ENCODE measurements at places on chromosomes 16 and 17.
A peak's percentile ranks its signal among the peaks of the same experiment; 100 is the strongest.

DNA sequence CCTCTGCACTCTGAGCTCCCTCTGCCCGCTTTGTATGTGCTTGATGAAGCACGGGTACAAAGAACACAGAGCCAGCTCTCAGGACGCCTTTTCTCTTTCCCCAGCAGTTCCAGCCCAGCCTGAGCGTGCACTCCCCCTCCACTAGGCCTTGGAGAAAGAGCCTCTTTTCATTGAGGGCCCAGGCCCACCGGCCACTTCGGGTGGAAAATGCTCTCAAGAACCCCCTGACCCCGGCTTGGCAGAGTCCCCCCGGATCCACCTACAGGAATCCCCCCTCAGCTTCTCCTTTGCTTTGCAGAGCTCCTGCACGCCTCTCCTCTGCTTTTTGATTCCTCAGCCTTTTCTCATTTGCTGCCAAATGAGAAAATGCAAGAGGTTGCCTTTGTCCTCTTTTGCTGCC lies 30.2 kb downstream of the MRC2 start:
- DNase-seq = no peak

GRCh38 chr17:31211352-31212012 lies 85.6 kb downstream of the OMG start:
- no peak for DNase-seq

DNA sequence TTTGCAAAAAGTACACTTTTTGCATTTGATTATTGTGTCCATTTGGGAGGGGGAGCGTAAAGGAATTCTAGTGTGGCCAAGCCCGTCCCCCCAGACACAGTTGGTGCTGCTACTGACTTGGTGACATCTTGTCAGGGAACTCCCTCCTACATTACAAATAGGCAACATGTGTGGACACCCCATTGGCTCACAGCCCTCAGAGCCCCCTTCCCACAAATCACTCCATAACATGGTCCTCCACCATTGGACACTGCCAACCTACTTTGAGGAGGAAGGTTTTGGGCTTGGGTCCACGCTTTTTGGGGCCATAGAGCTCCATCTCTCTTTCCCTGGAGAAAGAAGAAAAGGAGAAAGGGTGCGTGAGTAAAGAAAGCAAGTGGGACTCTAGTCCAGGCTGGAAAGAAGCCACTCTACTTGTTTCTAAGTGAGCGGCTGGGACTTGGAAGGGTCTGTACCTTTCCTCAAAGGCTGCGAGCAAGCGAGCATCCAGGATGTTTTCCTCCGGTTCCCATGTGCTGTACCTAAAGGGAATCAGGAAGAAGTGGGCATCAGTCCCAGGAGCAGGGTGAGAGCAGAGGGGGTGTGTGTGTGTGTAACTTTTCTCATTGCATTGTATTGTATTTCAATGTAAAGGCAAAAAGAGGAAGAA lies 958 bp downstream of the CBX8 start:
- no peak for DNase-seq

- DNase-seq = peak; percentile 40
Observed at GRCh38 chr16:74281300-74281699, 15.3 kb upstream of the PSMD7 start.

DNA sequence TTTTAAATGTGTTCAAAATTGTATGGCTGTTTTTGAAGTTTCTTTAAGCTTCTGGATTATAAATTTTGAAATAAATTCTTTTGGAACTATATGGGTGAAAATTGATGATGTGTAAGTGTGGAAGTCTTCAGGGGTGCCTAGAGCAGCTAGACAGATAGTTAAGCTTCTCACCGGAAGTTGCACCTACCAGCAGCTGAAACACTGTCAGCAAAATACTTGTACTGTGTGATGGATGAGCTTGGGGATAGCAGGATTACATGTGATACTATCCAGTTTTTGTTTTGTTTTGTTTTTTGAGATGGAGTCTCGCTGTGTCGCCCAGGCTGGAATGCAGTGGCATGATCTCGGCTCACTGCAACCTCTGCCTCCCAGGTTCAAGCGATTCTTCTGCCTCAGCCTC lies 19.7 kb downstream of the RBL2 start:
- no peak for DNase-seq

GRCh38 chr17:1730326-1731193 lies 6.1 kb downstream of the WDR81 start:
- peak; percentile 77 for DNase-seq

DNA sequence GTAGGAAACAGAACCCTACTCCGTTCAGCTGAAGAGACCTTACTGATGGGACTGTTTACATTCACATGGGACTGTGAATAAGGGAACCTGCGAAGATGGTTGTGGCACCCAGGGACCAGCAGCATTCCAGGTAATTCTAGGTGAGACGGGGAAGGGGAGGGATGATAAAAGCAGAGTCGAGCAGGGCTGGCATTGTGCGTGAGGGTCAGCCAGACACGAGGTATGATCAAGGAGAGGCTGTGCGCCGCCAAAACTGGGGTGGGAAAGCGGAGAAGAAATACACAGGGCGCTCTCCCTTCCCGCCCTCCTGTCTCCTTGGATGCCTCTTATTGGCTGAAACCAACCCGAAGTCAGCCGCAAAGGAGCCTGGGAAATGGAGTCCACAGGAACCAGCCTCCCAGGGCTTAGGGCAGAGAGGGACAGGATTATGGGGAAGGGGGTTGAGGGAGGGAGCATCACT lies 38.4 kb upstream of the CSNK2A2 start:
- DNase-seq = peak; percentile 63

DNA sequence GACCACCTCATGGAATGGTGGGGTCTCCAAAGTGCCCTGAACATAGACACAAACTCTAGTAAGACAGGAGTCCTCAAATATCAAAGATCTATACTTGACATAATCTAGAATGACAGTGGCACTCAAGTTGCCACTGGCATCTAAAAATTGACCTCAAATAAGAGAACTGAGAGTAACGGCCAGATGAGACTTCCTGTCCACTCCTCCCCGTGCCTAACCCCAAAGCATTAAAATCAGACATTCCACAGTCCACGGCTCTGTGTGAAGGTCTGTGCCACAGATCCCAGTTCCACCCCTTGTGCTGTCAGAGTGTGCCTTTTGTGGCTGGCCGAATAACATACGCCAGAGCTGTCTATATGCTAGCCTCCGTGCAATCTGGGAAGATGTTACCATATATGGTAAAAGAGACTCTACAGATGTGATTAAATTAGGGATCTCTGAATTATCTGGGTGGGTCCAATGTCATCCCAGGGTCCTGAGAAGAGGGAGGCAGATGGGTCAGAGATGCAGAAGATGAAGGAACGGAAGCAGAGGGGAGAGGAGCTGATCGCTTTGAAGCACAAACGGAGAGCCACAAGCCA lies 21.0 kb upstream of the EVPL start:
- DNase-seq = no peak

- no peak for DNase-seq
Observed at GRCh38 chr16:86063760-86064405, 164.9 kb downstream of the IRF8 start.

DNA sequence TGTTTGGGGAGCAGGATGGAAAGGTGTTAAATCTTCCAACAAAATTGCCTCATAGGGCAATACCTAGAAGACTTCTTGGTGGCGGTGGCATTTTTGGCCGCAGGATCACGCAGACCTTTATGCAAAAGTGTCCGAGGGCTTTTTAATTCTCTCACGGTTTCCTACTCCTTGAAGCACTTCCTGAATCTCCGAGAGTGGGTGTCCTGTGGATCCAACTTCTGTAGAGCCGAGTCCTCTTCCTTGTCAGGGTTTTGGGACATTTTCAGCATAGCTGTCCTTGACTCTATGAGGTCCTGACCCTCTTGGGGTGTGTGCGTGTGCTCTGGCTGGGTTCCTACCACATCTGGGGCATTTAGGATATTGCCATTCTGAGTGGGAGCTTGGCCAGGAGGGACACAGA lies 31.7 kb downstream of the IL21R start:
- no peak for DNase-seq

- peak; percentile 50 for DNase-seq
Observed at GRCh38 chr16:24689128-24689527, 40.3 kb upstream of the TNRC6A start.

GRCh38 chr17:57285701-57286100 lies 29.4 kb downstream of the MSI2 start:
- DNase-seq = no peak

- no peak for DNase-seq
Observed at GRCh38 chr17:27486741-27487140, 30.5 kb downstream of the KSR1 start.

DNA sequence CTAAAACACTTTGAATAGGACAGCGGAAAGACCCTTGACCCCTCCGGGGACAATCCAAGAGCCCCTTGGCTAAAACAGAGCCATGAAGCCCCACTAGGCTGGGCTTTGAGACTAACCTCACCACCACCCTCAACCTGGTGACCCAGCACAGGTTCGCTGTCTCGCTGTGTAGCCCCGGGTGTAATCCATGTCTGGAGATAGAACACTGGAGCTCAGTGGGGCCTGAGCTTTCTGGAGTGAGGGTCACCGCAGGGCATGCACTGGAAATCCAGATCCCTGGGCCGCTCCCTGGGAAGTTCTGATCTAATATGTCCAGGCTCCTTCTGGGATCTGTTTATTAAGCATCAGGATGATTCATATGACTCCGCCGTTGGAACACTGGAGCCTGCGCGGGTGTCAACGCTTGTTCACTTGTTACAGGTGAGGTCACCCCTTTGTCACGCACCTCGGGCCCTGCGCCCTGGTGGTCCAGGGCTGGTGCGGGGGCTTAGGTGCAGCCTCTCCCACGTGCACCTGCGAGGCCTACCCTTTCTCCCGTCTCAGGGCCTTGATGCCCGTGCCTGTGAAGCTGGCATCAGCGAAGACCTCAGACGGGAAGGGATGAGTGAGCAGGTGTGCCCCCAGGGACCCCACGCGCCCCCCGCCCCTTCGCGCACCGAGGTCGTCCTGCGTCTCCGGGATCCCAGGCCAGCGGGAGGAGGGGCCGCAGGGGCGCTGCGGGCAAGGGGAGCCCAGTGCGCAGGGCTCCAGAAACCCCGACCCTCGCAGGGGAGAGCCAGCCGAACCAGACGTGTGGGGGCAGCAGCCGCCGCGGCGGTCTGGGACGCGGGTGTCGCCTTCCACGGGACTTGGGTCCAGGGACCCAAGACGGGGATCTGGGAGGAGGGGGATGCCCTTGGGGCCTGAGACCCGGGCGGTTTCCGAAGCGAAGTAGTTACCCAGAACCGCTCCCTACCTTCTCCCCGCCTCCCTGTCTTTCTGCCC lies 224.1 kb upstream of the FOXF1 start:
- DNase-seq = peak; percentile 7

GRCh38 chr16:86970279-86970678 lies 346.9 kb downstream of the C16orf95 start:
- no peak for DNase-seq

DNA sequence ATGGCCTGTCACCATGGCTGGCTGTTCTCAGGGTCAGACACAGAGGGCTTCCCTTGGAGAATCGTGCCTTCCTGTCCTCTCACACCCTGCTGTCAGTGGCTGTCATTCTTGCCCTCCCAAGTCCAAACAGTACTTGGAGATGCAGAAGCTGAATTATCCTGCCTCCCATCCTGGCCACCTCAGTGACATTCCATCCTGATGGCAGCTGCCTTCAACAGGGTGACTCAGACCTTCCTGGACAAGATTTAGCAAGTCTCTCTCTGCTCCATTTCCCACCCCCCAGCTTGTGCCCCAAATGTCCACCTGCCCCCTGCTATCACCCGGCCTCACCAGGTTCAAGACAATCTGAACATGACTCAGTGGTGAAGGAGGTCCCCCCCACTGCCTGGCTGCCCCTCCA lies 4.8 kb upstream of the KRT36 start:
- peak; percentile 79 for DNase-seq

- DNase-seq = peak; percentile 64
Observed at GRCh38 chr17:38982858-38983746, 15.9 kb upstream of the FBXO47 start.

DNA sequence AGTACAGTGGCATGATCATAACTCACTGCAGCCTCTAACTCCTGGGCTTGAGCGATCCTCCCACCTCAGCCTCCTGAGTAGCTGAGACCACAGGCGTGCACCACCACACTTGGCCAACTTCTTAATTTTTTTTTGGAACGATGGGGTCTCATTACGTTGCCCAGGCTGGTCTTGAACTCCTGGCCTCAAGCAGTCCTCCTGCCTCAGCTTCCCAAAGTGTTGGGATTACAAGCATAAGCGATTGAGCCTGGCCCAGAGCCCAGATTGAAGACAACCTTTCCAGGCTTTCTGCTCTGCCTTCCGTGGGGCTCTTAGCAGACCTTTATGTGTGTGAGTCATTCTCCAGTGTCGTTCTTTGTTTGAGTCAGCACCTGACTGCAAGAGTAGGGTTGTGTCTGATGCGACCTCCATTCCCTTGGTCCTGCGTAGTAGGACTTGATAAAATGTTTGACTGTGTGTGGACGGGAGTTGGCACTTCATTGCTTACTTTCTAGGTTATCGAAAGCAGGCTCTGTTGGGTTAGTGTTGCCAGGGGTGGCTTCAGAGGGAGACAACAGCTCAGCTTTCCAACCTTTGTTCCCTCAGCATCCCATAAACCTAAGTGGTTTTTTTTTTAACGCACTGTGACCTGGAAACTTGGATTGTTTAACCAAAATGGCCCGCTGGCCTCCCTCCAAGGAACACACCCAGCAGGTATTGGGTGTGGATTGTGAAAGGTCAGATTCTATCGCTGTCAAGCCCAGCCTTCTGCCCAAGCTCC lies 26.4 kb downstream of the EEF2K start:
- peak; percentile 87 for DNase-seq

GRCh38 chr17:46001390-46002310 lies 2.6 kb downstream of the STH start:
- DNase-seq = no peak

DNA sequence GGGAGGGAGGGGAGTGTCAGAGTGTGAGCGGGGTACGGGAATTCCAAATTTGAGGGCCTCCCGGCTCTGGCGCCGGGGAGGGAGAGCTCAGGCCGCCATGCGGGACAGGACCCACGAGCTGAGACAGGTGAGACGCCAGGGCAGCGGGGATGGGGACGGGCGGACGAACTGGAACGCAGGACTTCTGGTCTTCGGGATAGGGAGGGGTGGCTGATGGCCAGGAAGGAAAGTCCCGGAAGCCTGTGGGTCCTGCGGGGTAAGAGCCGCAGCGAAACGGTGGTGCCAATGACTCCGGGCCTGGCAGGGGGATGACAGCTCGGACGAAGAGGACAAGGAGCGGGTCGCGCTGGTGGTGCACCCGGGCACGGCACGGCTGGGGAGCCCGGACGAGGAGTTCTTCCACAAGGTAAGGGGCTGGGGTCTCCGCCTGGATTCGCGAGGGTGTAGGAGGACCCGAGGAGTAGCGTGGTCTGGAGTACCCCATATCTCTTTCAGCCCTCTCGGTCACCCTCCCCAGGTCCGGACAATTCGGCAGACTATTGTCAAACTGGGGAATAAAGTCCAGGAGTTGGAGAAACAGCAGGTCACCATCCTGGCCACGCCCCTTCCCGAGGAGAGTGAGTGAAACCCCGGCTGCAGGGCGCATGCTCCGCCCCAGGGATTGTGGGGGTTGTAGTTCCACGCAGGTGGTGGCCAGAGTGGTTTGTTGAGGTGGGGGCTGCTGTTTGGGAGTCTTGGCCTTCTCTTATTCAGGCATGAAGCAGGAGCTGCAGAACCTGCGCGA lies 543 bp downstream of the STX4 start:
- peak; percentile 78 for DNase-seq

DNA sequence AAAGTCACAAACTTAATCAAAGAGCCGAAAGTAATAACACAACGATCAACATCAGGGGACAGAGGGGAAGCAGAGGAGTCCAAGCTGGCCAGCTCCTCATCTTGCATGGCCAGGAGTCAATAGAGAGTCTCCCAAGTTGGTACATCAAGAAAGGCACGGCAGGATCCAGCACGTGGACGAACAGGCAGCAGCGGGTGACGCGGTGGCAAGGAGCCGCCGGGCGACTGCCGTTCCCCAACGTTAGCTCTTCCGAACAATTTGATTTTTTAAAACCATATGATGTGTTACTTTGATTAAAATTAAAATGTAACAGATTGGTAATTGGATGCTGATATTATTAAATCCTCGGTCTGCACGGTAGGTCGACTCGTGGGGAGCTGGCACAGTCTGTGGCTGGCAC lies 81.8 kb upstream of the DOC2B start:
- DNase-seq = no peak
